Left renal cortex interstitium (tissue), 4 donors: ENCODE measurements at places on chromosomes 3 and 15.

GRCh38 chr15:38522922-38523321 lies 41.7 kb downstream of the RASGRP1 start:
- no peak for DNase-seq

GRCh38 chr3:32249184-32249782 lies 10.8 kb downstream of the CMTM8 start:
- DNase-seq = no peak

GRCh38 chr3:191627064-191627463 lies 166.1 kb downstream of the PYDC2 start:
- DNase-seq = no peak

DNA sequence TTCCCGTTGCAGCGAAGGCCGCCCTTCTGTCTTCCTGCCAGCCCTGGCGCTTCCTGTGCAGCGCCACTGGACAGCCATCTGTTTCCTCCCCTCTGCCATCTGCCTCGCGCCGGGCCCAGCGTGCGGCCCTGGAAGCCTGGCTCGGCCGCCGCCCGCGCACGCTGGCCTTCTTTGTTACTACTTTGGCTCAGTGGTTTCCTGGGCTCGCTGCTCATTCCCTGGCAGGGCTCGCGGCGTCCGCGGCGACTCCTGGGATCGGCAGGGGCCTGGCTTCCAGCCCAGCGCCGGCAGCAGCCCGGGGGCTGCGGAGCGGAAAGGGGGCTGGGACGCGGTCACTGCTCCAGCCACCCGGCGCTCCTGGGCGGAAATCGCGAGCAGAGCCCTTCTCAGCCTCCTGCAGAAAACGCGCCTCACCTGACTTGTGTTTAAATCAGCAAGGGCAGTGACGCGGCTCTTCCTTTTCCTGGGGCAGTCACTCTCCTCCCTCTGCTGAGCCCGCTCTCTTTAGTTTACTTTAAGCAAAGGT lies 10.0 kb downstream of the CMTM7 start:
- peak; percentile 76 for DNase-seq

GRCh38 chr3:116384717-116385116 lies 60.6 kb downstream of the LSAMP start:
- no peak for DNase-seq

DNA sequence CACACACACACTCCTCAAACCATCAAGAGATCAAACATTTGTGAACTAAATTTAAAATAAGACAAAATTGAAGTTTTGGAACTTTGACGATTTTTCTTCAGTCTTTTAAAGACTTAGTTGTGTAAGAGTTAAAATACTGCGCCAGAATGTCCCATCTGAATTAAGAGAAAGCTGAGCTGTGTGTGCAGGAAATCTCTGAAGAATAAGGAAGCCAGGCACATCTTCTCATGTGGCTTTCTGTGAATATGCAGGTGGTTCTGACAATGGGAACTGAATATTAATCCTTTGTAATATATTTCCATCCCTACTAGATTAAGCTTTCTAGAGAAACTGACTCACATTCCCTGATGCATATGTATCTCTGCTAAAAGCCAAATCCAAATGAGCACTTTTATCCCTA lies 60.1 kb upstream of the ICE2 start:
- no peak for DNase-seq

GRCh38 chr3:52546111-52546901 lies 9.9 kb downstream of the UQCC5 start:
- no peak for DNase-seq

GRCh38 chr15:44808557-44808956 lies 72.2 kb downstream of the TRIM69 start:
- no peak for DNase-seq
